ENCODE measurements at places on chromosomes 5 and 9. TPM values are rescaled to one million over a fixed set of nuclear protein-coding genes. Genes with fewer than 3 reads are reported as not detected.

PCDHA1 gene
- 0.07 TPM for total RNA-seq

ANXA1 gene
- 28.6 TPM for total RNA-seq

PAPPA gene
- total RNA-seq: not detected

DPYSL3 gene
- total RNA-seq: 0.48 TPM

GPR107 gene
- 23.7 TPM for total RNA-seq

PCDHGA3 gene
- total RNA-seq: 0.11 TPM

PCDHA13 gene
- total RNA-seq: not detected

DNA sequence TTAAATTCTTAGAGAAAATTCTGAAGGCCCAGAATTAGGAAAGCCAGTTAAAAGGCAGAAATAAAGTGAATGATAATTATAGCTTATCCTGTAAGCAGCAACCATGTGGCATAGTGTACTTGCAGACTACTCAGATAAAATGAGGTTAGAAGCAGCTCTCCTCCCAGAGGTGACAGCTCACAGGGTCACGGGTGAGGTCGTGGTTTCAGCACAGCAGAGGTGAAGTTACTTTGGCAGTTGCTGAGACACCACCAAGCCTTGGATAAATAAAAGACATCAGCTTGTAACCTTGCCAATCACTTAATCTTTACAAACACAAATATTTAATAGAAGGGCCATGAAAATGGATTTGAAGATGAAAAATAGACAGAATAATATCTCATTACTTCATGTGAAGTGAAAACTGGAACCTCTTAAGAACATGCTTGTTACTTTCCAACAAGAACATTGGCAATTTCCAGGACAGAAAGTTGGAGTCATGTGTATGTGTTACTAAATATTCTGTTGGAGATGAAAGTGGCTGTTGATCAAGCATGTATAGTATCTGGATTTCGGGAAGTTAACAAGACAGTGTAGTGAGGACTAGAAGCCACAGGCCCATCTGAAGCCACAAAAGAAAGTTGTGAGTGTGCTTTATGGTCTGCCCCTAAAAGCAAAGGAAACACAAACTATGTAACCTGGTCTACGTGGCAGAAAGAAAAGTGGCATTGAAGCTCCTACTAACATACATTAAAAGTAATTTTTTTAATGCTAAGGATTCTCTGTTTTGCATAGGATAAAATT lies 134.4 kb downstream of the ERCC6L2 start:
- H3K36me3 ChIP-seq: peaks cover 44% of the 10 kb centered on the region
- H3K27me3 ChIP-seq: no peaks in the 10 kb centered on the region
- DNase-seq: peak; percentile 74
- peak overlapping the region; percentile 92 for H3K27ac ChIP-seq
- H3K4me3 ChIP-seq: no peak overlapping the region

GRCh38 chr5:149609640-149610219 lies 28.4 kb downstream of the ARHGEF37 start:
- no peak overlapping the region for H3K27ac ChIP-seq
- H3K4me3 ChIP-seq: no peak overlapping the region
- peaks cover 4% of the 10 kb centered on the region for H3K36me3 ChIP-seq
- DNase-seq: no peak
- peaks cover 2% of the 10 kb centered on the region for H3K27me3 ChIP-seq

- peaks cover 17% of the 10 kb centered on the region for H3K36me3 ChIP-seq
- no peak overlapping the region for H3K4me3 ChIP-seq
- H3K27me3 ChIP-seq: no peaks in the 10 kb centered on the region
- DNase-seq: no peak
Measured at GRCh38 chr9:112121633-112122032, 53.5 kb downstream of the SUSD1 start.

DNA sequence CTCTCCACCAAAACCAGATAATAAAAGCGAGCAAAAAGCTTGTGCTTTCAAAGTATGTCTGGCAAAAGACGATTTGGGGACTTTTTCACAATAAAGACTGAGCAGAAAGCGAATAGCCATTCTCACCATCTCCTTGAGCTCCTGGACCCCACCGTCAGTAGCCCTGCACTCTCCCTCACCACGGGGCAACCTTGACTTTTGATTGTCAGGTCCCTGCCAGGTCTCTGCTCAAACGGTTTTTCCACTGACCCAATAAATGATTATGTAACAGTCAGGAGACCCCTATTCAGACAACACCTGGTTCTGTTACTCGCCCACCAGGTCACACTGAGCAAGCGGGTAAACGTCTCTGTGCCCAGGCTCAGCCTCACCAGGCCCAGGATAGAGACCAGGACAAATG lies 131.3 kb downstream of the MVB12B start:
- peaks cover 35% of the 10 kb centered on the region for H3K27me3 ChIP-seq
- no peaks in the 10 kb centered on the region for H3K4me1 ChIP-seq
- no peaks in the 10 kb centered on the region for H3K36me3 ChIP-seq
- H3K4me3 ChIP-seq: no peak overlapping the region

DNA sequence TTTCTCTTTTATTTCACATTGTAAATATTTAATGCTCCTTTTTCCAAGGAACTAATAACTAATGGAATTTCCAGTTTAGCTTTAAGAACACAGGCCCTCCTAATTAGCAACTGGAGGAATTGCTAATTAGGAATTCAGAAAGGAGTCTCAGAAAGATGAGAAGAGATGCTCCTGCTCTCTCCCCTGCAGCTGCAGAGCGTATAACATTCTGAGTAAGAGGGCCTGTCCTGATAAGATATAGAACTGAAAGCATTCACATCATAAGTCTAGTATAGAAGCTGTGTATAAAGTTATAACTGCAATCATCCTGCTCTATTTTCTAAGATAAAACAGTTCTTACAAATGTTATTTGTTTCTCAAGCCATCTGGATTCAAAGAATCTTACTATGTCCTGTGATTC lies 83.2 kb downstream of the DTWD2 start:
- DNase-seq: no peak
- H3K36me3 ChIP-seq: no peaks in the 10 kb centered on the region
- no peak overlapping the region for H3K4me3 ChIP-seq
- H3K4me1 ChIP-seq: no peaks in the 10 kb centered on the region
- no peaks in the 10 kb centered on the region for H3K27me3 ChIP-seq
- H3K27ac ChIP-seq: no peak overlapping the region

DNA sequence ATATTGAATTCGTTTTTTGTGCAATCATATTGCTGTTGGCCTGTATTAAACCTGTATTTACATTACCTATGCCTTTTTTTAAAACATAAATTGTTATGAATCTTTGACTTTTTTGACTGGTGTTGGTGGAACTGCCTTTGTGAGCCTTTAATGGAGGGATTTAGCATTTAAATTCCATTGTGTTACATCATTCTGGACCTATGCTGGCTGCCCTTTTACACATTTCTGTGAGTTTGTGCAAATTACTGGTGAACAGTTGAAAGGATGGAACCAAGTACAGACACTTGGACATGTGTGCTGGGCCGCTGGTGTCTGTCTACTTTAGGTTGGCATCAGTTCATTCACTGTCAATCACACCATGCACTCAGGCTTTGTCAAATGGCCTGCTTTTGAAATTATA lies 3.4 kb downstream of the SNX18 start:
- peaks cover 8% of the 10 kb centered on the region for H3K27me3 ChIP-seq
- peaks cover 36% of the 10 kb centered on the region for H3K36me3 ChIP-seq
- DNase-seq: no peak
- no peak overlapping the region for H3K27ac ChIP-seq
- H3K4me3 ChIP-seq: peak overlapping the region; percentile 82

- no peak overlapping the region for H3K27ac ChIP-seq
- no peaks in the 10 kb centered on the region for H3K4me1 ChIP-seq
- H3K27me3 ChIP-seq: peaks cover 49% of the 10 kb centered on the region
Measured at GRCh38 chr5:79898611-79899010, 92.5 kb downstream of the MTX3 start.

DNA sequence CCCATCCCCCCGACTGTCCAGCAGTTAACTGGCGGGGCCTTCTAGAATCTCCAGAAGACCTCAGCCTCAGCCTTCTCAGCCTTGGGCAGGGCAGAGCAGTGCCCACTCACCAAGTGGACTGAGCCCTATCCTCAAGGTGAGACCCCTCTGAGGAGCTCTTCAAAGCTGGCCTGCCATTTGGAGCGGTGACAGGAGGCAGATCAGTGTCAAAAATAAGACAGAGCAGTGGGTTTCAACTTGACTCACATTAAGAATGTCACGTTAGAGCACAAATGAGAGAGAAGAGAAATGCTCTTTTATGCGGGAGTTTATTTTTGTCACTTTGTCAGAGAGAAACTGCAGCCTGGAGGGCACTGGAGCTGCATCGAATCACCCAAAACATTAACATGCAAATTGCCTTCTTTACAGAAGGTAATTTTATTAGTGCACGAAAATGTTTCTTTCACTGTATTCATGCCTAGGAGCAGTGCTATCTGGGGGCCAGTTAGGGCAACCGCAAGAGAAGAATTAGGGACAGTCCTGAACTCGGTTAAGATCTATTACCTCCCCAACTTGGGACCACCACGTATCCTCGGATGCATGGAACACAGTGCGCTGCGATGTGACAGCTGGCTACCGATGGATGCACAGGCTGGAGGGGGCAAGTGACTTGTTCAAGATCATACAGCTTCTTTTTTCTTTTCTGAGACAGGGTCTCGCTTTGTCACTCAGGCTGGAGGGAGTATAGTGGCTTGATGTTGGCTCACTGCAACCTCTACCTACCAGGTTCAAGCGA lies 188.5 kb downstream of the DAB2IP start:
- H3K27ac ChIP-seq: no peak overlapping the region
- no peak for DNase-seq
- H3K36me3 ChIP-seq: no peaks in the 10 kb centered on the region
- H3K4me3 ChIP-seq: no peak overlapping the region

- peaks cover 9% of the 10 kb centered on the region for H3K27me3 ChIP-seq
- H3K36me3 ChIP-seq: no peaks in the 10 kb centered on the region
- H3K27ac ChIP-seq: no peak overlapping the region
- DNase-seq: no peak
- H3K4me1 ChIP-seq: no peaks in the 10 kb centered on the region
Measured at GRCh38 chr5:154696891-154697290, 58.3 kb upstream of the LARP1 start.

DNA sequence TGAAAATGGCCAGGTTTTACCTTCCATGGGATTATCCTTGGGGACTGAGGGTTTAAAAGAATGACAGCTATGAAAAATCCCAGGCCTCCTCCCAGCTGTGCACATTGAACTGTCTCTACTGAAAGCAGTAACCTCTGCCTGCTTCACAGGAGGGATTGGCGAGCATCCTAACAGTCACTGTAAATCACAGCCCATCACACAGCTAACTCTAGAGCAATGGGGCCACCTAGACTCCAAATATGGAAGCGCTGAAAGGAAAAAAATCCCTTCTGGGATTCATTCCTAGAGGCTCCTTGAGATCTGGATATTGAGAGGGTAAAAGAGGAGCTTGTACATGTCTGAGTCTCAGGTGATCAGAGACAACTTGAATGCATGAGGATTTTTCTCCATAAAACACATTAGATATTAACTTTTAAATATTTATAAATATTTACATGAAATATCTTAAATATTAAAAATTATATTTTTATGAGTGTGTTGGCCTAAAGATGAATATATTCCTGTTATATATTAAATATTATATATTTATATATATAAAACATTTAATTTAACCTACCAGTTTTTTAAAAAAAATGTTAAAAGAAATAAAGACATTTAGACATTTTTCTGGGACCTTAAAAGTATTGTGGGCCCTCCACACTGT lies 133.8 kb upstream of the SLC24A2 start:
- H3K27me3 ChIP-seq: peaks cover 27% of the 10 kb centered on the region
- H3K4me1 ChIP-seq: peaks cover 10% of the 10 kb centered on the region
- no peak for DNase-seq
- no peak overlapping the region for H3K27ac ChIP-seq

GRCh38 chr5:115330830-115331229 lies 34.4 kb upstream of the CCDC112 start:
- H3K4me1 ChIP-seq: peaks cover 10% of the 10 kb centered on the region
- no peak for DNase-seq
- no peak overlapping the region for H3K27ac ChIP-seq
- H3K4me3 ChIP-seq: no peak overlapping the region
- H3K36me3 ChIP-seq: no peaks in the 10 kb centered on the region
- peaks cover 24% of the 10 kb centered on the region for H3K27me3 ChIP-seq

DNA sequence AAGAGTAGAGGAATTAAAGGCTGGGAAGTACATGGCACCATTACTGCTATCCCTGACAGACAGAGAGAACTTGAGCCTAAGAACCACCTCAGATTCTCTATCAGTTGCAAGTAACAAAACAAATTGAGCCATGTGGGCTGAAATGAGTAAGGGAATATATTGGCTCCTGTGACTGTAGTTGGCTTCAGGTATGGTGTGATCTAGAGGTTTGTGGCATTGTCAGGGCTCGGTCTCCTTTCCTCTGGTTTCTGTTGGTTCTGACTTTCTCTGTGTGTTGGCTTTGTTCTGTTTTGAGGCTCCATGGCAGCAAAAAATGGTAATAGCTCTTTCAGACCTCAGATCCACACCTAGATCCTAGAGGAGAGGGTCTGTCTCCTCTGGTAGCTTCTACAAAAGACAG lies 5.7 kb downstream of the GALNT10 start:
- H3K4me3 ChIP-seq: no peak overlapping the region
- H3K36me3 ChIP-seq: peaks cover 51% of the 10 kb centered on the region
- H3K27me3 ChIP-seq: peaks cover 2% of the 10 kb centered on the region
- H3K27ac ChIP-seq: peak overlapping the region; percentile 61
- H3K4me1 ChIP-seq: peaks cover 57% of the 10 kb centered on the region

GRCh38 chr9:130288926-130289690 lies 23.5 kb downstream of the HMCN2 start:
- H3K27ac ChIP-seq: no peak overlapping the region
- no peaks in the 10 kb centered on the region for H3K36me3 ChIP-seq
- no peak overlapping the region for H3K4me3 ChIP-seq
- no peak for DNase-seq

DNA sequence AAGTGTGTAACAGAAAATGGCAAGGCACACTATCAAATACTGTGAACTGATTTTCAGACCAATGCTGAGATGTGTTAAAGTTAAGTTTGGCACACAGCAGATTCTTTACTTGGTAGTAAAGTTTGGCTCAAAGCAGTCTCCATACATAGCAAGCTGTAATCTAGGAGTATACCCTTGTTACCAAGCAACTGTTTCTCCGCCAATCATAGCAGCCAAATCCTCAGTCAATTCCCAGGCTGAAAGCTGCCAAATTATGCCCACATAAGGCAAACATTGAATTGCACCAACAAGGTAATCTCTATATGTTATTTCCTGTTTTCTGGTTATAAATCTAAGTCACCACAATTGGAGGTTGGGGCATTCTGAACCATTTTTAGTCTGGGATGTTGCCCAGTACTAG lies 345.7 kb downstream of the DEPDC1B start:
- H3K36me3 ChIP-seq: no peaks in the 10 kb centered on the region
- H3K27ac ChIP-seq: no peak overlapping the region
- H3K27me3 ChIP-seq: no peaks in the 10 kb centered on the region
- DNase-seq: no peak

GRCh38 chr5:116013936-116014335 lies 18.3 kb upstream of the ARL14EPL start:
- H3K27ac ChIP-seq: no peak overlapping the region
- H3K4me1 ChIP-seq: no peaks in the 10 kb centered on the region
- H3K36me3 ChIP-seq: no peaks in the 10 kb centered on the region
- H3K4me3 ChIP-seq: no peak overlapping the region
- peaks cover 18% of the 10 kb centered on the region for H3K27me3 ChIP-seq
